Inflammatory macrophage treated with lipopolysaccharide for 1 hour (primary cell): ENCODE measurements at places on chromosomes 1 and 21.

- peak; percentile 65 for DNase-seq
Measured at GRCh38 chr1:84390226-84390625, 8.1 kb upstream of the DNASE2B start.

DNA sequence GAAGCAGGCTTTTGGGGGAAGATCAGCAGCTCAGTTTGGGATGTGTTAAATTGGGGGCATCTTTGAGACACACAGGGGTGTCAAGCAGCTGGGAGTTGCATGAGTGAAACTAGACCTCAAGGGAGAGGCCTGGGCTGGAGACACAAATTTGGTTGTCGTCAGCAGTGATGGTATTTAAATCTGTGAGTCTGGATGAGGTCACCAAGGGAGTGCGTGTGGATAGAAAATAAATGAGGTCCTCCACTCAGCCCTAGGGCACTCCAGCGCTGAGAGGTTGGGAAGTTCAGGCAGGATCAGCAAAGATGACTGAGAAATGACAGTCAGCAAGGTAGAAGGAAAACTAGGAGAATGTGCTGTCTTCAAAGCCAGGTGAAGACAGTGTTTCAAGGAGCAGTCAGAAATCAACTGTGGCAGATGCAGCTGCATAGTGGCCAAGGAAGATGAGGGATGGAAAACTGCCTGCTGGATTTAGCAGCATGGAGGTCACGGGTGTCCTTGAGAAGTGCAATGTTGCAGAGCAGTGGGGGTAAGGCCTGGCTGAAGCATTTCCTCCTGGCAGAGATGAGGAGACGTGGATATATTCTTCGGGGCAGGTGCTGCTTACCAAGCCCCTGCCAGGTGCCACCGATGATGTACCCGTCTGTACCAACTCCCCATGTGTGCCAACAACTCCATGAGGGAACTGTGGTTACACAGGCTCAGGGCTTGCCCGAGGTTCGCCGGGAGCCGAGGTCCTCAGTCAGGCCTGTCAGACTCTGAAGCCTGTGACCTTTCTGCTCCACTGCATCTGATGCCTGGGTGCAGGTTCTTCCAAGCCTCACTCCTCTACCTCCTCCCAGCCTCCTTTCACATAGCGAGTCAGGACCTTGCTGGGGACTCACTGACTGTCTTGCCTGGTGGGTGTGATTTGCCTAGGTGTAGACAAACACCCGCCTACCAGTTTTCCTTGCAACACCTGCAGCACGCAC, 11.3 kb downstream of the MAP7D1 start:
- DNase-seq, result no peak

- no peak for DNase-seq
Measured at GRCh38 chr1:74425676-74426075, 86.7 kb downstream of the LRRC53 start.

DNA sequence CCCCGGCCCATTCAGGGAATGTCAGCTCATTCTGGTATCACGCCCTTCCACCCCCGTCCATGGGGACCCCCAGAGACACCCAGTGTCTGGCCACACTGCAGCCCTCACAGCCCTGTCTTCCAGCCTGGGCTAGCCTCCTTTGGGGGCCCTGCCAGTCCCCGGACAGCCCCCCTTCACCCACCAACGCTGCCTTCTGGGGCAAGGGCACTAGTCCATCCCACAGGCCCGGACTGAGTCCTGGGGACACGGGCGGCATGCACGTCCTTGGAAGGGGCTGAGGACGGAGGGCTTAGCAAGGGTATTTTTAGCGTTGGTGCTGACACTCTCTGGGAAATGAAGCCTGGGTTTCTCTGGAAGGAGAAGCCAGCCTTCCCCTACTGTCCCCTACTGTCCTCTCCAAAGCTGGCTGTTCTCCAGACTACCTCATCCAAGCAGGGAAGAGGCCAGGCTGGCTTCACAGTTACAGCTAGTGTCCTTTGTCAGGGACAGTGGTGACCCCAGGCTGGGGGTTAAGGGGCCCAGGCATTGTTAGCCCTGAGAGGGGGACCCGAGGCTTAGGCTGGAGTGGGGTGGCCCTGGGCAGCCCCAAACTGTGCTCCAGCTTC, 39.5 kb downstream of the COQ8A start:
- no peak for DNase-seq

GRCh38 chr1:9643351-9644256, 7.9 kb upstream of the PIK3CD start:
- peak; percentile 96 for DNase-seq

DNA sequence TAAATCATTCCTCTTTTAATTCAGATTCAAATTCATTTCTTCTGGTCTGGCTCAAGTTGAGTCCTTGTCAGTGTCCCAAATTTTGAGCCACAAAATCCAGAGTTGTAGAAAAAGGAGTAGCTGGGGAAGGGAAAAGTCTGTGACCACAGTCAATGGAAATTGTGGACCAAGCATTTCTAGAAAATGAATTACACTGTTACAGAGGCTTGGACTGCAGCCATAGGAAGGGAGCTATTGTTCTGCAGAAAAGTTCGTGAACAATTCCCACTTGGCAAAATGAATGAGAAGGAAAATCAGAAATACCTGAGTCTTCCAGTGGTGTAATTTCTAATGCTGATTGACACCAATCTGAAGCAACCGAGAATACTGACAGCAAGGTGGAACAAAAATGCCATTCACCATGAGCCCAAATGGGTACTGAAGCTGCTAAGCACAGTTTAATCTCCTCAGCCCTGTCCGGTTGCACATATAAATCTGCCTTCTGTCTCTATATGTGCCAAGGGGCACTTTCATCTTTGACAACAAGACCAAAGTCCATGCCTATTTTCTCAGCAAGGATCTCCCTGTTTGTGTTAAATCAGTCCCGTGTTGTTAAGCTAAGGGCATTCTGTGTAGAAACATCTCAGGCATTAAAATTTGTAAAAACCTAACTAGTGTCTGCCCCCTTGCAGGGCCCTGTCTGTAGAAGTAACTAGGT, 51.3 kb downstream of the TEX35 start:
- no peak for DNase-seq

GRCh38 chr1:76625886-76626678, 241.2 kb upstream of the ST6GALNAC5 start:
- no peak for DNase-seq

GRCh38 chr1:180267211-180267561, 37.1 kb downstream of the LHX4 start:
- no peak for DNase-seq

DNA sequence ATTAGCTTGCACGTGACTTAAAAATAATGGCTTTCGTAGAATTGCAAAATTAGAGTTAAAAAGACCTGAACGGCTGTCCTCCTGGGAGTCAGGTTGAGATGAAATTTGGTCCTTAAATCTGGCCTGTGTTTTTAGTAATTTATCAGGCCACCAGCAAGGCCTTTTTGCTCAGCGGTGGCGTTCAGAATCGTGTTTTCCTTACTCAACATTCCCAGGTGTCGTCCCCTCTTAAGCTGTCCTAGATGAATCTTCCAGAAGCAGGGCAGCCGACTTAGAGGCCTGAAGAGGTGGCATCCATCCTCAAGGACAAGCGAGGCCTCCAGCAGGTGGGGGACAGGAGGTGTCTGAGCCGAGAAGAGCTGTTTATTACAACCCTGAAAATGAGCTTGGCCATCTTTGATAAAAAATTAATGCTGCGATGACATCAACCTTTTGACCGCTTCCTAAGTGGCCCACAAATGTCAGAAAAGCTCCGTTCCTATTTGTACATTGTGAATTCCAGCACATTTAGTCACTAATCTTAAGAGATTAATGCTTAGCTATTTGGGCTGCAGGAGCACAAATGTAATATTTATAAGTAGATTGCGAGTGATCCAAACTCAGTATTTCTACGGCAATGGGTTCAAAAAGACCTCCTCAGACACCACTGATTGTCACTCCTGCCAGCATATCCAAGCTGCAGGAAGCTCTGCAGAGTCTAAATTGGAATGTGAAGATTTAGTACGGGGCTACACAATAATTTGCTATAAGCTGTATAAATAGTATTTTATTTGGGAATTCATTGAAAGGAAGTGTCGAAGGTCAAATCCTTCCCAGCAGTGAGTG, 344.1 kb upstream of the VAMP3 start:
- DNase-seq, result no peak

DNA sequence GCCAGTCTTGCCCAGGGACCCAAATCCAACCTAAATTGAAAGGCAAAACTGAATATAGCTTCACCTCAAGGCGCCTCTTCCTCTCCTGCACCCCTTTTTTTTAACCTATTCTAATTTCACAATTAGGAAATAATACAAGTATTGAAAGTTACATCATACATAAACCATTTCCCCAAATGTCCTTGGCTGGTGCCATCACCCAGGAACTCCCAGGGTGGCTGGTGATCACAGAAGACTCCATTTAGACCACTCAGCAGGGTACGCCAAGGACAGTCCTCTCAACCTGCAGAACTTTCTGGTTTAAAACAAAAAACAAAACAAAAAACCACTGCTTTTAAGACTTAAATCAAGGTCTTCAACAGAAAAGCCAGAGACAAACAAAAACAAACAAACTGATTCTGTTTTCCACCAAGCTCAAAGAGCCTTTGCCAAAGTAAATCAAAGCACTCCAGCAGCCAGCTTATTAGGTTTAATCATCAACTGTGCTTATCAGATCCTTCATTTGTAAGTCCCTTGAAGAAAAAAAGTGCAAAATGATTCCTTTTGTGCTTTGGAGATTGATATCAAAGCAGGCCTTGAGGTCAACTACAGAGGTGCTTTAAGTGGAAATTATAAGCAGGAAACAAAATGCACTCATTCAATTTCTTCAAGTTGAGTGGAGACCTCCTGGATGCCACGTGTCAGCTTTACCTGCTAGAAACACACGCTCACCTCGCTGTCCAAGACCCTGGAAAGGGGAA, 113.0 kb downstream of the ETS2 start:
- DNase-seq, result peak; percentile 58

DNA sequence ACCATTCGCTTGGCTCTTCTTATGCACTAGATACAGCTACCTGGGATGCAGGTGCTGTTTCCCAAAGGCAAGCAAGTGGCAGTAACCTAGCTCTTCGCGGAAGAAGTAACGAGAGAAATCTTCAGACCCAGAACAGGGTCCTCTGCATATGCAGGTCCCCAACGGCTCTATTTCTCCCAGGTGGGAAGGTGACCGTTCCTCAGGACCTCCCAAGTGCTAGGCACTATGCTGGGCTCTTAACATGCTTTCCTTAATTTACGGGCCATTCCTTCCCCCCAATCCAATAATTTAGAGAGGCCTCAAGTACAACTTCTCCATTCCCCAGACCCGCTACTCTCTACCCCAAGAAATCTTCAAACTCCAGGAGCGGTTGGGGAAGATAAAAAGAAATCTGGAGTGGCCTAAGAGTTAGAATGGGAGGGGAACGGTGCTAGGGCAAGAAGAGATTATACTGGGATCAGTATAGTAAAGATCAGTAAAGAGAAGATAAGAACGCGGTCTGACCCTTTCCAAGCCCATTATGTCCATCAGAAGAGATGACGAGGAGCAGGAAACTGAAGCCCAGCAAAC, 410 bp downstream of the TXNDC12 start:
- DNase-seq, result peak; percentile 12

- peak; percentile 48 for DNase-seq
Measured at GRCh38 chr1:61157468-61157987, 75.2 kb downstream of the NFIA start.

GRCh38 chr1:203492082-203492747, 1.7 kb upstream of the OPTC start:
- no peak for DNase-seq

DNA sequence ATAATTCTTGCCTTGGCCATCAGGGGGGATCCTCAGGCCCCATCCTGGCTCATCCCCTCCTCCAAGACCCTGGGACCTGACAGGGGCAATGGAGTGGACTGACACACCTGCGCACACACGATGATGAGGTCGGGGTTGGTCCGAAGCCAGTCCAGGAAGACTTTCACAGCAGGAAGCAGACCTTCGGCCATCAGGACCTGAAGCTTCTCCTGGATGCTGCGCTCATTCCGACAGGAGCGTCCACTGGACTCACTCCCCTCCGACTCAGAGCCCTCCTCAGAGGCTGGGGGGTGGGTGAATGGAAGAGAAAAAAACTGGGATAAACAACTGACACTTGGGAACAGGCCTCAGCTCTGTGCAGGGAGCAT, 15.4 kb upstream of the PAQR6 start:
- DNase-seq, result no peak

GRCh38 chr1:44047131-44047530, 15.9 kb upstream of the SLC6A9 start:
- no peak for DNase-seq

DNA sequence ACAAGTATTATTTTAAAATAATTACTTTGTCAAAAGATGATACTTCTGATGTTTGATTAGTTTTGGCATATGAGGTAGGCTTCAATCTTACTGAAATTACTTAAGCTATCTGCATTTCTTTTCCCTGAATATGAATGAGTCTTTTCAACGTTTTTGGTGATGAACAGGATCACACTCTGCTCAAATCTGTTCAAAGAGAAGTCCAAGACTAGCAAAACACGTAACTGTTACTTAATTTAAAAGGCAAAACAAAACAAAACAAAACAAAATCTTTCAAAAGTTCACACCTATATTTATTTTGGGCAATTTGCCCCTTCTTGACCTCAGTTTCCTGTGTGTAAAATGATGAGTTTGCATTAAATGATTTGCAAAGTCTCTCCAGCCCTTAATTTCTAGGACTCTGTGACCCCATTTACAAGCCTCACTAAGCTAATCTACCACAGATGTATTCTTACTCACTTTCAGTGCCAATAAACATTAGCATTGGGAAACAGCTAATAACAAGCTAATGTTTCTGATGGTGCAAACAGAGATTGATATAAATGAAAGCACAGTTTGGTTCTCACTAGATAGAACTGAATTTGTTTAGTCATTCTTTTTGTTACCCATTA, 865.4 kb downstream of the LTN1 start:
- DNase-seq, result no peak

- DNase-seq, result peak; percentile 25
Measured at GRCh38 chr1:58774027-58774426, 9.8 kb downstream of the JUN start.

- DNase-seq, result no peak
Measured at GRCh38 chr1:47720111-47720510, 277.1 kb downstream of the TRABD2B start.

GRCh38 chr1:90472775-90473174, 244.3 kb downstream of the BARHL2 start:
- DNase-seq, result no peak

GRCh38 chr1:27603309-27603680, 649 bp downstream of the AHDC1 start:
- DNase-seq, result no peak

DNA sequence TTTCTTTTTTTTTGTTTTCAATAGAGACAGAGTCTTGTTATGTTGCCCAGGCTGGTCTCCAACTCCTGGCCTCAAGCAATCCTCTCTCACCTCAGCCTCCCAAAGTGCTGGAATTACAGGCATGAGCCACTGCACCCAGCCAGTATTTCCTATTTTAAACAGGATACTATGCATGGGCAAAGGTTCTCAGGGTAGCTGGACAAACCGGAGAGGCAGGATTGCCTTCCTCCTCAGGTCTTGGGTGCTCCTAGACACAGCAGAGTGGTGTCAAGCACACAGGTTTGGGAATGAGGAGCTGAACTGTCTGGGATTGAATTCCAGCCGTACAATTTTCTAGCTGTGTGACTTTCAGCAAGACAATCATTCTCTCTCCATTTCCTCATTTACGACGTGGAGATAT, 22.9 kb upstream of the HNRNPU start:
- DNase-seq, result no peak

DNA sequence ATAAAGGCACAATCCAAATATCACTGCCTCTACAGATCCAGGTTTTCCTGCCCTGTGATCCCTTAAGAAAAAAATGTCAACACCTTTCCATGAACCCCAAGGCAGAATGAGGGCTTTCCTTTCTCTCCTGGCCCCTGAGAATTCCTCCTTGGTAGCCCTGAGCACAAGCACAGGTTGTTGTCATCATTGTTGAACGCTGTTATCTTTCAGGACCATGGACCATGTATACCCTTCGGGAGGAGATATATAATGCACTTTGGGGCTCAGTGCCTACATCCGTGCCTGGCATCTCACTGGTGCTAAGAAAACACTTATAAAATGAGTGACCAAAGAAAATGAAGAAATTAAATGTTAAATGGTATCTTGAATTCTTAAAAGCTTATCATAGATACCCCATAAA, 296.2 kb downstream of the SETD4 start:
- no peak for DNase-seq
